ENCODE measurements at places on chromosomes 3 and 15.

DNA sequence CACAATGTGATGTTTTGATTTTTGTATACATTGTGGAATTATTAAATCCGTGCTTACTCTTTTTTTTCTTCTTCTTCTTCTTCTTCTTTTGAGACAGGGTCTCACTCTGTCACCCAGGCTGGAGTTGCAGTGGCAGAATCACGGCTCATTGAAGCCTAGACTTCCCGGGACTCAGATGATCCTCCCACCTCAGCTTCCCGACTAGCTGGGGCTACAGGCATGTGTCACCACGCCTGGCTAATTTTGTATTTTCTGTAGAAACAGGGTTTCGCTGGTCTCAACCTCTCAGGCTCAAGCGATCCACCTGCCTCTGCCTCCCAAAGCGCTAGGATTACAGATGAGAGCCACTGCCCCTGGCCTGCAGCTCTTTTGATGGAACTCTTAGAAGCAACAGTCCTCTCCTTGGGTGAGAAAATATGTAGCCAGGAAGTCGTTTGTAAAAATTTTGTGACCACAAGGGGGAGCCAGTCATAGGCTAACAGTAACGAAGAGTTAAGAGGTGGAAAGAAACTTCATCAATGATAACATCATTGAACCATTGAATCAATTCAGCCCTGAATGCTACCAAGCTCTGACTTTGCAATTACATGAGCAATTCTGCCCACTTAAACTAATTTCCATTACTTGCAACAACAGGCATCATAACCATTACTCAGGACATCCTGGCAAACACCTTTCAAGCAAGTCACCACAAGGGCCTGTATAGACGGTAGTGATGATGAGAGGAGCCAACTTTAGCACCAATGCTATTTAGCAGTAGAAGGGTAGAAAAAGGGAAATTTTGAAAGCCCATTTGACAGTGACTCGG, 16.7 kb upstream of the CMTM7 start:
- peak; percentile 75 for ATAC-seq

DNA sequence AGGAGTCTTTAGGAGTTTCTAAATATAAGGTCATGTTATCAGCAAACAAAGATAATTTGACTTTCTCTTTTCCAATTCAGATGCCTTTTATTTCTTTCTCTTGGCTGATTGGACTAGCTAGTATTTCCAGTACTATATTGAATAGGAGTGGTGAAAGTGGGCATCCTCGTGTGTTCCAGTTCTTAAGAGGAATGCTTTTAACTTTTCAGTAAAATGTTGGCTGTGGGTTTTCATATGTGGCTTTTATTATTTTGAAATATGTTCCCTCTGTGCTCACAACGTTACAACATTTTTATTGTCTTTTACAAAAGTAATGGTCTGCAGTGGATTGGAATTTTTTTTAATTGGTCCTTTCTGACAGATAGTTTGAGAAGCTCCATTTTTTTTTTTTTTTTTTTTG, 8.2 kb upstream of the ZNF280D start:
- ATAC-seq: no peak

GRCh38 chr15:55928955-55929354, 64.5 kb downstream of the NEDD4 start:
- ATAC-seq: no peak

DNA sequence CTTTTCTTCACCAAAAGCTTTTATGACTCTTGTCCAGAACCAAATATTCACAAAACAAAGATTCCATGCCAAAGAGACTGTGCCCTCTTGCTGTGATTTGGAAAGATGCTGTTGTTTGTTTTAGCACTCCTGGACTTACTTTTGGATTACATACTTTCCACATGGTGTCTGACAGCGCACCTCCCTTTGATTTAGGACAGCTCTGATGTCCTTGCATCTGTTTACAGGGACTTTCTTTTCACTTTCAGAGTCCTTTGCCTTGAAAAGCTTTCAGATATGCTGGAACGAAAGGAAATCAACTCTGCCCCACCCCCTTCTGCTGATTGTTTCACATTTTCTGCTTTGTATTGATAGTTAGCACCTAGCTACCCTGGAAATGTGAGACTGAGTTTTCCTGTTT, 133.0 kb upstream of the NR2E3 start:
- no peak for ATAC-seq

GRCh38 chr3:133361435-133361834, 38.4 kb upstream of the BFSP2 start:
- ATAC-seq: no peak

All from activated T-helper 17 cell treated with anti-CD3 and anti-CD28 coated beads, Interleukin-2, amount 50 U/mL, for 72 hours (primary cell).